ENCODE measurements at places on chromosomes 1 and 21.
A peak's percentile ranks its signal among the peaks of the same experiment; 100 is the strongest.

GRCh38 chr1:86714159-86714558 lies 9.8 kb downstream of the SH3GLB1 start:
- DNase-seq: peak; percentile 19

- no peak for DNase-seq
These were observed 15.5 kb downstream of the DHCR24 start for GRCh38 chr1:54871275-54872035.

DNA sequence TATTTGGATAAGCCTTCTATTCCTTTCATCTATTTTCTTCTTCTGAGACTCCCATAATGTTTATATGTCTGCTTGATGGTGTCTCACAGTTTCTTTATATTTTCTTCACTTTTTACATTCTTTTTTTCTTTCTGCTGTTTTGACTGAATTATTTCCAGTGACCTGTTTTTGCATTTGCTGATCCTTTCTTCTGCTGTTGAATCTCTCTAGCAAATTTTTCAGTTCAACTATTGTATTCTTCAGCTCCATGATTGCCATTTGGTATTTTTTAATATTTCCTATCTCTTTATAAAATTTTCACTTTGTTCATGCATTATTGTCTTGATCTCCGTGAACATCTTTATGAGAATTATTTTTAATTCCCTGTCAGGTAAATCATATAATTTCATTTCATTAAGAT lies 122.3 kb upstream of the ST6GALNAC5 start:
- DNase-seq: no peak

- no peak for DNase-seq
These were observed 3.9 kb upstream of the ITLN1 start for GRCh38 chr1:160888926-160889325.

DNA sequence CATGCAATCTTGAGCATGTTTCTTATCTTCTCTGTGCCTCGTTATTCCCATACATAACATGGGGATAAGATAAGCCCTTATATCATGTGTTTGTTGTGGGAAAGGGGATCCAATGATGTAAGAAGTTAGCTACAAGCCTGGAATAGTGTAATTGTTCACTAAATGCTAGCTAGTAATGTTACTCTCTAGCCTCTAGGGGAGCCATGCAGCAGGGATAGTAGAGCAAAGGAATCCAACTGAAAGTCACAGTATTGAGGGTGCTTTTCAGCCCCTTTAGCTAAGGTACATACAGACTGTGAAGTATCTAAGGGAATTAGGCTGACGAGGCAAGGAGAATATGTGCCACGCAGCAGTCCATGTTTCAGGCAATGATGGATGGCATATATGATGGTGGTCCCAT lies 46.9 kb downstream of the IL23R start:
- no peak for DNase-seq

GRCh38 chr1:232225336-232226131 lies 404.4 kb downstream of the SIPA1L2 start:
- no peak for DNase-seq

DNA sequence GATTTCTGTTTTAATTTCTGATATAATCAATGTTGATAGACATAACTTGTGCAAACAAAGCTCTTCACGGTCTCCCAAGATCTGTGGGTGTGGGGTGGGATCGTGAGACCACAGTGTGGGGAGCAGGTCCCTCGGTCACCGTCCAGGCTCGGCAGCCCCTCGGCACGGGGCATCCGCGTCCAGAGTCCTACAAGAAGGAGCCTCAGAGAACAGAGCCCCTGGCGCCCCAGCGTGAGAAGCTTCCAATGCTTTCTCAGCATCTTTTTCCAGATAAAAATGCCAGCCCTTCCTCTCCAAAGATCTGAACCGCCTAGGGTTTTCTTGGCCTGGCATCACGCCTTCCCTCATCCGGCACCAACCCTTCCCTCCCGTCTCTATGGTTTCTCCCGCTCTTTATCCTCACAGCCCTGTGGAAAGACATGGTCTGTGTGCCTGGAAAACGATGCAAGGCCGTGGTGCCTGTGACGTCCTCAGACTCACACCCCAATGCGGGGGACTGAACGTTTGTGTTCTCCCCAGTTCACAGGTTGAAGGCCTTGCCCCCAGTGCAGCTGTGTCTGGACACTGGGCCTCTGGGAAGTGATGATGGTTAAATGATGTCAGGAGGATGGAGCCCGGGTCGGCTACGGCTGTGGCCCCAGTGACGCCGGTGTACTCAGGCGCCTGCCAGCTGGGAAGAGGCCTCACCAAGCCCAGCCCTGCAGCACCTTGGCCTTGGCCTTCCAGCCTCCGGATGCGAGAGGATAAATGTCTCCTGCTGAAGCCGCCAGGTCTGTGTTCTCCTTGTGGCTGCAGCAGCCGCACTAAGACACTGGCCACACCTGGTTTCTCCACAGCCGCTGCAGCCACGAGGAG lies 45.9 kb upstream of the COL6A2 start:
- no peak for DNase-seq

DNA sequence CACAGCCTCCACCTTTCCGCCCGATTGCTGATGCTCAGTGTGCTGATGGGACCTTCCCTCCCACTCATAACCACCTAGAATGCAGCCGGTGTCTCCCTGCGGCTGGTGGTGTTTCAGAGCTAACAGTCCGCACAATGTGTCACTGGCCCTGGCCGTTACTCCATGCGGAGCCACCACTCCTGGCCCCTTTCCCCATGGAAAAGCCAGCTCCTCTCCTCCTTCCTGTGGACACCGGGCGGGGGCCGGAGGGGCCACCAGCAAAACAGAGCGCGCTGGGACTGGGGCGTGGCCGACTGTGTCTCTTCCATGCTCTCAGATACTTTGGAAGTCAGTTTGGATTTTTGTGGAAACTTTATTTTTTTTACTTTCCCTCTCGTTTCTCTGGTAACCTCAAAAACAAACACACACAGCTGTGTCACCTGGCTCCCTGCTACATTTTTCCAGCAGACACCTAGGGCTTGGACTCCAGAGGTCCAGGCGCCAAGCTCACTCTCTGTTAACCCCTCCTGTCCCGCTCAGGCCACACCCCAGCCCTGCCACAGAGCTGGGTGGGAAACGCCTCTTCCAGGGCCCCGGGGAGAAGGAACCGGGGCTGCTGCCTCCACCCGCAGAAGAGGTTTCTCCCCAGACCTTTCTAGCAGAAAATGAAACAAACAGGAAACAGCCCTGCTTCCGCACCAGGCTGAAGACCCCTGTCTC lies 32.5 kb upstream of the COL6A2 start:
- peak; percentile 98 for DNase-seq

Data from muscle of leg (tissue), 16 donors.